Brain (organoid and tissue), 16 donors: ENCODE measurements at places on chromosomes 5 and 9. TPM values are rescaled to one million over a fixed set of nuclear protein-coding genes. Genes with fewer than 3 reads are reported as not detected.

SHOC1 gene
- not detected for polyA plus RNA-seq

PDE6A gene
- 1.5 TPM for polyA plus RNA-seq

ARL14EPL gene
- polyA plus RNA-seq: not detected

AHRR gene
- 3.0 TPM for polyA plus RNA-seq

SPARC gene
- polyA plus RNA-seq: 920 TPM

PCDHB11 gene
- polyA plus RNA-seq: 0.31 TPM

CBY3 gene
- polyA plus RNA-seq: not detected

OSMR gene
- 4.4 TPM for polyA plus RNA-seq

FCHSD1 gene
- 4.0 TPM for polyA plus RNA-seq

FOXD4L4 gene
- polyA plus RNA-seq: not detected

ANKRD34B gene
- polyA plus RNA-seq: 0.20 TPM

OR1Q1 gene
- polyA plus RNA-seq: not detected

DNAJC18 gene
- 31.0 TPM for polyA plus RNA-seq

C9orf152 gene
- polyA plus RNA-seq: 0.27 TPM

DMGDH gene
- 1.9 TPM for polyA plus RNA-seq

LHX3 gene
- 1.6 TPM for polyA plus RNA-seq

TRIM7 gene
- polyA plus RNA-seq: 0.22 TPM

GOLGA2 gene
- 78.8 TPM for polyA plus RNA-seq
